ENCODE measurements at places on chromosomes 7 and 10.

GRCh38 chr7:47804767-47805545, 143.3 kb downstream of the PKD1L1 start:
- DNase-seq: no peak

DNA sequence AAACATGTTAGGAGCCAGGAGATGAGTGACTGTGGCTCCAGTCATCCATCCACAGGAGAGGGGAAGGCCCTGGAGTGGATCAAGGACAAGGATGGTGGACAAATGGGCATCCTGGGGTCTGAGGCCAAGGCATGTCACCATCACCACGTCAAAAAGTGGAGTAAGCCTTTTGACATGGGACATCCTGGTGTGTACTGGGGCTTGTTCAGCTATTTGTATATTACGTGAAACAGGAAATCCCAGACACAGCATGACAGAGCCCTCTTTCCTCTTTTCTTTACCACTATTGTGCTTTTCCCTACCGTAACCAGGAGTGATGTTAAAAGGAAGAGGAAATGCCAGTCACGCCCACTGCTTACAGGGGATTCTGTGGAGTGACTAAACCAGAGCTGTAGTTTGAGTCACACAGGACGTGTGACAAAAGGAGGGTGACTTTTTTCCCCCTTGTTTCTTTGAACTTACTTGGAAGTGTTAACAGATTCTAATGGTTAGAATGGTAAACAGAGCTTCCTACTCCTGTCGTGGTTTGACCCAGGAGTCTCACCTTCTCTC, 15.4 kb downstream of the ACSL5 start:
- no peak for DNase-seq

GRCh38 chr7:104008107-104008506, 18.6 kb upstream of the RELN start:
- DNase-seq: no peak

DNA sequence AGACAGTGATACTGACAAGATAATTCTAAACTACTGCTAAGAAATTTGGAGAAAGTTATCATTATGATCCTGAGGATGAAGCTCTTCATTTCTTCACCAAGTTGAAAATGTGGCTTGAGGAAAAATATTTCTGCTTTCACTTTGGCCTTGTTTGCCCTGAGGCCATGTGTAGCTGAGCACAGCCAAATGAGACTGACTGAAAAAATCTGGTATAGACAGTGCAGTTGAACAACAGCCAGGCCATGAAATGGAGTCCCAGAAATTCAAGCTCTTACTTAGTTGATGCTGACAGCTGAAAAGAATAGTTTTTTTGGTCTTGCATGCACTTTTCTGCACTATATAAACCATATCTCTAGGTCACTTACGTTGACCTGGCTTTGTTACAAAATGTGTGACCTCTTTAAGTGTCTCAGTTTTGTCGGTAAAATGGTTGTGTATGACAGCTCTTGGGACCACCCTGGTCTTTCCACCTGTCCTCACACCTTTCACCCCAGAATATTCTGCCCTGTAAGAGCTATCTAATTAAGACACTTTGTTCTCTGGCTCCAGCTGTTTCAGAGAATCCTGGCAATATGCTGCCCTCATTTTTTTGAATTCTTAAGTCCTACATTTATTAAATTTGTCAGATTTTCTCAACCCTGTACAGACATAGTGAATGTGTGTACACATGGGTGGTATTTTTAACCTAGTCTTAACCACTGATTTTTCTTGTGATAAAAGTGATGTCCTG, 91.3 kb downstream of the CD36 start:
- no peak for DNase-seq

DNA sequence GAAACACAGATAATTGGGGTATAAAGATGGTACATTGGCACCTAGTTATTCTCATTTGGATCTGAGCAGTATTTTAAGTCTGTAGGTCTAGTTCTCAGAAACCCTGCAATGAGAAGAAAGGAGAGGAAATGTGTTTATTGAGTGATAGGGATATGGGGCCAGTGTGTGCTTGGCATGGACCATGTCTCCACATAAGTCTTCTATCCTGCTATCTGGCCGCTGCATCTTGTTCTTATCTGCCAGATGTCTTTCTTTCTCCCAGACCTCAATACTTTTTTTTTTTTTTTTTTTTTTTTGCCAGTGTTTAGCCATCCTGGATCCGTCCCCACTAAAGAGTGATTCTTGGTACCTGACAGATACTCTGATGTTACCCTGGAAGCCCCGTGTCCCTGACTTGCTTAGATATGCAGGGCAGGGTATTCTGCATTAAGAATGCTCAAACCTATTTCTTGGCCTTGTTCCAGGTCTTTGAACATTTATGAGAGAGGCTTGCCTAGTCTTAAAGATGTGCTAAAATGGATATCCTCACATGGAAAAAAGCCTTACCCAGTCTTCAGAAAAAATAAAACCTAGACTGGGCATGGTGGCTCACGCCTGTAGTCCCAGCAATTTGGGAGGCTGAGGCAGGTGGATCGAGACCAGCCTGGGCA, 10.0 kb downstream of the MTURN start:
- no peak for DNase-seq

Data from activated B cell treated with CpG ODN at 0.5 μM for 24 hours (primary cell).